MG63 (cell line): ENCODE measurements at places on chromosomes 11 and 22. TPM values are rescaled to one million over a fixed set of nuclear protein-coding genes. Genes with fewer than 3 reads are reported as not detected.

- no peak for DNase-seq
Measured at GRCh38 chr11:80473562-80473961, 1032.7 kb upstream of the TENM4 start.

GRCh38 chr11:3132271-3132781, 32.8 kb downstream of the OSBPL5 start:
- no peak for DNase-seq

The CASP5 gene
- not detected in 2 replicates for total RNA-seq

The PIWIL4 gene
- total RNA-seq, result 0.20 TPM in 1 of 2 replicates, not detected in the other

DNA sequence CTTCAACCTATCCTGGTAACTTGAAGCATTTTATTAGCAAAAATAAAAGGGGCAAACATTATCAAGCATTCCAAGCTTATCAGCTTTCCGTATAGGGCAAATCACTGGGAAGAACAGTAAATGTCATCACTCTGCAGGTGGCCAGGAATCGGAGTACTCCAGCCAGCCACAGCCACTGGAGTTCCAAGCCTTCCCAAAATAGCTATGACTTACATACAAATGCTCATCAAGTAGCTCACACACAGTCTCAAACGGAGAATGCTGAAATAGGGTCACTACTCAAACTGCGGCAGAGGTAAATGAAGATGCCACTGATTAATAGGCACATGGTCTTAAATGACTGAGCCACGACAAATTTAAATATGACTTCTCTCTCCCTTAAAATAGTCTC, 2.1 kb downstream of the USP28 start:
- no peak for DNase-seq

The CRACR2B gene
- total RNA-seq, result not detected in 2 replicates

The PES1 gene
- total RNA-seq, result 150 and 165 TPM in 2 replicates

GRCh38 chr11:24400059-24400665, 96.7 kb upstream of the LUZP2 start:
- no peak for DNase-seq

The PTGDR2 gene
- not detected in 2 replicates for total RNA-seq

DNA sequence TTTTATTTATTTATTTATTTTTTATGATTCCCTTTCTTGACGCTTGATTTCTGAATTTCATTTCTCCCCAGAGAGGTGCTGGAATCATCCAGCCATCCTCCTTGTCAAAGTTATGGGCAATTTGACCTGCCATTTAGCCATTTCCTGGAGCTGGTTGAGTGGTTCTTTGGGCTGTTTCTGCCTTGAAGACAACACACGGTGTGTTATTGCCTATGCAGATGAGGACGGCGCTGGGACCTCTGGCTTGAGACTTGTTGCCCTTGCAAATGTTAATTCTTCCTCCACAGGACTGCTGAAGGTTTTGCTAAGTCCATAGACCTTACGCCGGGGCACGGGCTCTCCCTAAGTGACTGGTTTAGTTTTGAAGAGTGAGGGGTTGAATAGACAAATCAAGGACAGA, 147.9 kb upstream of the PLET1 start:
- no peak for DNase-seq

The KDM4E gene
- not detected in 2 replicates for total RNA-seq

DNA sequence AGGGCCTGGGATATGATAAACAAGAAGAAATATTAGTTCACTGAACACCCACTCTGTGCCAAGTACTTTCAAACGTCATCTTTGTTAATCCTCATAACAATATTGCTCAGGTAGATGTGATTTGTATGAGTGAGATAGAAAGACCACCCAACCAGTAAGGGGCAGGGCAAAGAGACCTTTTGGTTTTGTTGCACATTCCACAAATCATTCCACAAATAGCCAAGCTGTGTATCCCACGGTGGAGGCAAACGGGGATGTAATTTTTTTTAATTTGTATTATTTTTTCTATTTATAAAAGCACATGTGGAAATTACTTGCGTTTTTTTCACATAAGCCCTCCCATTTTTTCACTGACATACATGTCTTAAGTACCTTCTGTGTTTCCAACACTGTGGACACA, 29.0 kb downstream of the LAYN start:
- no peak for DNase-seq

The P4HA3 gene
- not detected in 2 replicates for total RNA-seq
